Activated naive CD4-positive, alpha-beta T cell treated with anti-CD3 and anti-CD28 coated beads, Interleukin-2, amount 50 U/mL, for 72 hours (primary cell): ENCODE measurements at places on chromosomes 4 and X. TPM values are rescaled to one million over a fixed set of nuclear protein-coding genes. Genes with fewer than 3 reads are reported as not detected.

PABPC1L2B gene
- total RNA-seq: not detected

S100G gene
- total RNA-seq: not detected

GABRG1 gene
- not detected for total RNA-seq

- no peak for DNase-seq
Observed at GRCh38 chrX:35285289-35285962, 342.8 kb downstream of the FAM47B start.

DNA sequence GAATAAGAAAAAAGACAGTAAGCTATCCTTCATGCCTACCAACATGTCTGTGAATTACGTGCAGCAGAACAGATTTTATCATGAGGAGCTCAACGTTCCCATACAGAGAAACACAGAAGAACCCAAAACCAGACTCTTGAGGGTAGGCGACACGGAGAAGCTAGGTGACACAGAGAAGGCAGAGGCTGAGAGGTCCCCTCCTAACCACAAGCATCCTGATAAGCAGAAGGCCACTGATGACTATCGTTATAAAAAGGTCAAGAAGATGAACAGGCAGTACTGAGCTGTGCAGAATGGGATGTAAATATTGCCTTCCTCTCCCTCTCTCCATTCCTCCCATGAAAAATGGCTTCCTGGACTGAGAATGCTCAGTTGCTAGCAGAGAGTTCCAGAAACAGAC, 350.2 kb upstream of the BOD1L1 start:
- no peak for DNase-seq

- no peak for DNase-seq
Observed at GRCh38 chrX:11081511-11081910, 29.6 kb upstream of the HCCS start.

GRCh38 chr4:137800861-137801260, 268.6 kb upstream of the PCDH18 start:
- DNase-seq: no peak

- DNase-seq: no peak
Observed at GRCh38 chr4:183485411-183486160, 19.3 kb upstream of the ING2 start.

DNA sequence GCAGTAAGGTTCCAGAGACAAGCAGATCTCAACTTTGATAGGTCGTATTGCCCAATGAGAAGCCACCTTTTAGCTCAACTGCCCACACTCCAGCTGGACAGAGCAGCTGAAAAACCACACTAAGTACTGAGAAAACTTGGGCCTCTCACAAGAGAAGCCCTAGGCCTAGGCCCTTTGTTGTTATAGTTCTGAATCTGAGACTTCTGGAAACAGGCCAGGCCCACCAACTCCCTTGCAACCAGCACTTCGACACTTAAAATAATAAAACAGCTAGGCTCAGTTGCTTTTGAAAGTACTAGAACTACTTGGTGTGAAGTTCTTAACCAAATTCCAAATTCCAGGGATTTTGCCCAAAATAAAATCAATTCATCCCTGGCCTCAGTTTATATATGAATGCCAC, 13.5 kb upstream of the RTL5 start:
- DNase-seq: no peak

DNA sequence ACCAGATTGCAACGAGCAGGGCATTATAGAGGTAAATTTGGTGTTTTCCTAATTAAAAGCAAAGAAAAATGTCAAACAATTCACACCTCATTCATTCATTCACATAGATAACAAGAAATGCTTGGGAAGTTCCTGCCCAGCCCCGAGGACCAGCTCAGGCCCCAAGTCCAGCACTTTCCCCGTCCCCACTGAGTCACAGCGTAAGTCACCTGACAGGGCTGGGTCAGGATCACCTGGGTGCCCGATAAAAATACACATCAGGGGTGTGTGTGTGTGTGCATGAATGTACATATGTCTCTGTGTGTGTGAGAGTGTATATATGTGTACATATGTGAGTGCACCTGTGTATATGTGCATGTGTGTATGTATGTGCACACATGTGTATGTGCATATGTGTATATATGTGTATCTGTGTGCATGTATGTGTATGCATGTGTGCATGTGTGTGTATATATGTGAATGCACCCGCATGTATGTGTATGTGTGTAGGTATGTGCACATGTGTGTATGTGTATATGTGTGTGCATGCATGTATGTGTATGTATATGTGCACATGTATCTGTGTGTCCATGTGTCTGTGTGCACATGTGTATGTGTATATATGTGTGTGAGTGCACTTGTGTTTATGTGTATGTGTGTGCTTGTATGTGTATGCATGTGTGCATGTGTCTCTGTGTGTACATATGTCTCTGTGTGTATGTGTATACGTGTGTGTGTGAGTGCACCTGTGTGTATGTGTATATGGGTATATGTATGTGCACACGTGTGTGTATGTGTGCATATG, 18.6 kb upstream of the SH3TC1 start:
- DNase-seq: no peak
